ENCODE measurements at places on chromosomes 2 and 18.

DNA sequence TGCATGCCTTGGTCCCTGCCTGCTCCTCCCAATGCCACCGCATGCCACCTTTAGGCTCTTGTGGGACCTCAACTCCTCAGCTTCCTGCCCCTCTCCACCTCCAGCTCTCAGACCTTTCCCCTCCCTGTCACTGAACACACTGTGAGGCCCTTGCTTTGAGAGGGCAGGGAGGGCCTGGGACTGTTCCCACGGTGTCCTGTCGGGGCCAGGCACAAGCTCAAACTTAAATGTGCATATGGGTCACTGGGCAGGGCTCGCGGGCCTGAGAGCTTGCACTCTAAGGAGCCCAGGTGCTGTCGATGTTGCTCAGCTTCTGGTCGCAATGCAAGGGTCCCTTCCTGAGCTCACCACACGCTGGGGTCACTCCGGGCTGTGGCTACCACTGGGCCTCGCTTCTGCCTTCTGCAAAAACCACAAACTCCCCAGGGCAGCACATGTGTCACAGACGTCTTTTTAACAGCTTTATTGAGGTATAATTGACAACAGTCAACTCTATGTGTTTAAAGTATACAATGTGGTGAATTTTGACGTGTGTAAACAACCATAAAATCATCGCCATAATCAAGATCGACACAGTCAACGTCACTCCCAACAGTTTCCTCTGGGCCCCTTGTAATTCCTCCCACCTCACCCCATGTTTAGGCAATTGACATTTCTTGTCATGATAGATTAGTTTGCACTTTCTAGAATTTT is 11.9 kb upstream of the B3GNT7 start:
- DNase-seq, result no peak

- no peak for DNase-seq
Observed at GRCh38 chr2:10149635-10150034, 27.1 kb downstream of the RRM2 start.

DNA sequence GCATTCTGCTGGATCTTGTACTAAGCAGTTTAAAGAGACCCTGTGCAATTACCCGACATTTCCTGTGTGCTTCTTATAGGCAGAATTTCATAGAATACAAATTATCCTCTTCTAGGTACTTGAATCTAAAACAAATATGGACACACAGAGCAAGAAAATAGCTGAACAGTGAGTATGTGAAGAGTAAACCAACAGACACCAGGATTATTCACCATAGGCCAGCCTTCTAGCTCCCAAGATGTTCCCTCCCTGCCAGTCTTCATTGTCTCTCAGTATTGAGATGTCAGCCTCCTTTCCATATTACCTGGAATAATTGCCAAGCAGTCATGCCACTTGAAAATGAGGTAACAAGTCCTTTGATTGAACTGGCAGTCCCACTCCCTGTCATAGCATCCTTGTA is 187.1 kb downstream of the PTPRM start:
- no peak for DNase-seq

GRCh38 chr18:10049747-10050146 is 135.9 kb downstream of the VAPA start:
- no peak for DNase-seq

DNA sequence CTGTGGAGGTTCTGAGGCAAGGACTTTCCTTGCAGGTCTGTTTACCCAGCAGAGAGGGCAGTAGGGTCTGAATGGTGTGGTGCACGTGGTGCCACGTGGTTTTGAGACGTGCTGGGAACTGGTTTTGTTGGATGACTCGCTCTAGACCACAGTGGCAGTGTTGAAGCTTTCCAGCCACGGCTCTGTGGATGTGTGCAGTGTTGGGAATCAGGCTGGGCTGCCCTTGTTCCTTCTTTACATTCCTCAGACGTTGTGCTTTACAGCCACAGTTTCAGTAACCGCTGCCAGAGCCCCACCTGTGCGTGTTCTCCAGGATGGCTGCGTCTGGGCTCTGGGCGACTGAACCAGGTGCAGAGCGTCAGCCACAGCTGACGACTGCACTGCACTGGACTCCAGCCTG is 8.2 kb downstream of the CTDP1 start:
- peak; percentile 54 for DNase-seq

DNA sequence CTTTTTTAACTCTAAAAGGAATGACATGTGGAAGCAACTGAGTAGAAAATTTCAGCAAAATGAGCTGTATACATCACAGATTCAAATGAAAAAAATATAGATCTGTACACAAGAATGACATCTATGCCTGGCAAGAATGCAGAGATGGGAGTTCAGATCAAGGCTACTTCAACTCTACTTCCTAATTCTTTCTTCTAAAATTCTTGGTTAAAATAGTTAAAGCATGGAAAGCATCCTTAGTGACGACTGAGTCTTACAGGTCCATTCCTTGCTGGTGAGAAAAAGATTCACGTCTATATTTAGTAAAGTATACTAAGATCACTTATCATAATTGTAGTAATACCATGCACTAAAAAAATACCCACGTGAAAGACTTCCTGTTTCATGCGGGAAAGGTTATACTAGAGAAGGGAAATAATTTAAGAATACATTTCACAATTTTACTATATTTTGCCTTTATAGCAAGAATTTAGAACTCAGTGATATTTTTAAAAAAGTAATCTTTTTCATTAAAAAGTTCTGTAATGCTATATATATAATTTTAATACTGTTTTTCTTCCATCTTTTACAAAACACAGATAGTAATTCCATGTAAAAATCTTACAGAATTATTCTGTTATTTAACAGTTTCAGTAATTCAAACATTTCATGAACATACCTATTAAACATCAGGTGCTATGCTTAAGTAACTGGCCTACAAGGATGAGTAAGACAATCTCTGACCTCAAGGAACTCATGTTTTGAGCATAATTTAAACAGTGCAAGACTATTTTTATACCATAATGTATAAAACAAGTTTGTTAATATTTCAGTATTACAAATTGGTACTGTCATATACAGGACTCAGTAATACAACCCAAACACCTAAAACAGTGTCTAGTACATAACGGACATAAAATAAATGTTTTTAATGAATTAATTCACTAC is 159.6 kb downstream of the BAZ2B start:
- no peak for DNase-seq

GRCh38 chr2:97928591-97928990 is 67.2 kb downstream of the TMEM131 start:
- DNase-seq, result no peak

GRCh38 chr2:149161481-149162225 is 123.2 kb downstream of the LYPD6B start:
- DNase-seq, result no peak

DNA sequence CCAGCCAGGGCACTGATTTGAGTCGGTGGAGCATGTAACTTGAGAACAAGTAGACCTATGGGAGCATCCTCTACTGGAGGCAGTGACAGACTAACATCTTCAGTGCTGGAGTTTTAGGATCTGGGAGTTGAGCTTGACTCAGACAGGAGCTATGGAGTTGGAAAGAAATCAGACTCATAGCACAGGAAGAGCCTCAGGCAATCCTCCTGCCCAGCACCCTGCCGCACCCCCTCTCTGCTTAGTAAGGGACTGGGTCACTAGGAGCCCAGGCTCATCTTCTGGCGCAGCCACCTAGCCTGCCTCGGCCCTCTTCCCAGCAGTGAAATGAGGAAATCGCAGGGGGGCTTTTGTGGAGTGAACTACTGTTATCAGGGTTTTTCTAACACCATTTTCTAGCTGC is 3.6 kb downstream of the ARID5A start:
- DNase-seq, result no peak

DNA sequence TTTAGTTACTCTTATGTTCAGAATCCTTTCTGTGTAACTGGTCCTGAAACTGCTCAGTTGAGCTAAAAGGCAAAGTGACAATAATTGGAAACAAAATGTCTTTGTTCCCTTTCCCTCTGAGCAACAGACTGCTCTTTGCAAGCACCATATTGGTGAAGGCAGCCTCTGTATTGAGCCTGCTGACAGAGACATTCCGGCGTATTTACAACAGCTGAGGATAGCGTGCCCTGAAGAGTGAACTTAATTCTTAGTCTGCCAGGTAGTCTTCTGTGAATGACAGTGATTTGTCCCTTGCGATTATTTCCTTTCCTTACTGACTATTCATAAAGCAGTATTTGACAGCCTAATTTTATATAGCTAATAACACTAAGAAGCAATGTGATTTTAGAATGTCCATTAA is 239.1 kb downstream of the CPS1 start:
- no peak for DNase-seq

DNA sequence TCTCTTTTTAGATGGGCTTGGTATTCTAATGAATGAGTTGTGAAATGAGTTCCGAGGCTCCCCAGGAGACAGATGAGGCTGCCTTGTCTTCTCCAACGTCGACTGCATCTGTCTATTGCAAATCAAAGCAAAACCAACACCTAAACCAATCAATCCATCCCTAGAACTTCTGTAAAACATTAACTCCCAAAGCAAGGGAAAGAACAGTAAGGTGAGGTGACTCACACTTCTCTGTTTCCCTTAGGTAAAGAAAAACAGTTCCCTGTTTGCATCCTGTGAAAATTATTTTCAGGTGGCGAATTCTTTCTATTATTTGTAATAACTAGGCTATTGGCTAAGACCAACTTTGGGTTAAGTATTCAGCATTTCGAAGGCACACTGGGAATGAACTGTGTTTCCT is 249.4 kb downstream of the EPHA4 start:
- DNase-seq, result no peak

- DNase-seq, result no peak
Observed at GRCh38 chr2:119126650-119127049, 31.9 kb downstream of the C1QL2 start.

- DNase-seq, result no peak
Observed at GRCh38 chr2:160175169-160176134, 24.6 kb downstream of the ITGB6 start.

DNA sequence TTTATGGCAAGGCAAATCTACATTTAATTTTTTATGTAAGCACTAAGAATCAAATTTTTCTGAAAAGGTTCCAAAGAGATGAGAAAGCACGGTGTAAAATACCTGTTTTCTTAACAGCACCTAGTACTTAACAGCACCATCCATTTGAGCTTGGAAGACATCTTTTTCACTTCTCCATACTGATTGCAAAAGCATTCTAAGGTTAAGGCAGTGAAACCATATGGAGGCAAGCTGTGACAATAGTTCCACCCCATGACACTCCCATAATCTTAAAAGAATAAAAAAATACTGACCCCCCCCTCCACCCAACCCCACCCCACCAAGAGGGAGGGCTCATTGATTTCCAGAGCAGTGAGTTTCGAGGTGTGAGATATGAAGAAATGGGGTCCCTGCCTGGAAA is 60.6 kb downstream of the ZCCHC2 start:
- no peak for DNase-seq

DNA sequence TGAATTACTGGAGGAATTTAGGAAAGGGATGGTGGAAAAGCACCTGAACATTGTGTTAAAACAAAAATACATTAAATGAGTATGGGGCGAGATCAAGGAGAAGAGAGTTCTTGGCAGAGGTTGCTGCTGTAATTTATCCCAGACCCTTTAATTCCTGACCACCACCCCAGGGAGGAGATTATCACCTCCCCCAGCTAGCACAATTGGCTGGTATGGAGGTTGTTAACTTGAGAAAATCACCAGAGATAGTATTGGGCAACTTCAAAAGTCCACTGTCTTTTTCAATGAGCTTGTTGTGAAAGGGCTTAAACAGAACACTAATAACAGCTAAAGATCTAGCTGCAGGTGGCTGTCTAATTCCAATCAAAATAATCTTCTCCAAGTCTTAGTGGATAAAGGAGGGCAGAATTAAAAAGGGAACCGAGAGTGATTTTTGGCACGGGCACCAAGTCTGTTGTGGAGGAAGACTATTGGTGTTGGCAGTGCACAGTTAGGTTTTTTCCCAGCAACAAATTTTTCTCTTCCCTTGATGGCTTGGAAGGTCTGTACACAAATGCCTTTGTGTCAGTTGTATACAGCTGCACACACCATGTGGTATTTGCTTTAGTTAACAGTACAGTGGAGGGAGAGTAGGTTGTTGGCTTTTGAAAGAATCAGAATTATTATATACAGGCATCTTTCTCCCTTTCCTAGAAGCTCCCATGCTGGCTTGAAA is 289.5 kb downstream of the SLC4A3 start:
- peak; percentile 8 for DNase-seq

All from coronary artery (tissue), 2 donors.